A549 treated with Mapracorat at 1 μM for 4 hours (cell line): ENCODE measurements at places on chromosomes 16 and 17. TPM values are rescaled to one million over a fixed set of nuclear protein-coding genes. Genes with fewer than 3 reads are reported as not detected.

The SMTNL2 gene
- total RNA-seq: 0.15 to 0.97 TPM (median 0.36 TPM) in 5 replicates

The CHRNE gene
- total RNA-seq: 0.10 TPM in 1 of 5 replicates, not detected in the others

The NPIPA2 gene
- 0.78 to 2.5 TPM (median 1.8 TPM) in 5 replicates for total RNA-seq

The TLCD3B gene
- 0.11 to 0.49 TPM (median 0.31 TPM) in 5 replicates for total RNA-seq

The SLC16A6 gene
- total RNA-seq: 0.37 to 0.73 TPM (median 0.65 TPM) in 5 replicates

The CDH3 gene
- total RNA-seq: 0.16 to 0.41 TPM (median 0.24 TPM) in 5 replicates

The ZNF821 gene
- total RNA-seq: 3.1 to 5.3 TPM (median 4.1 TPM) in 5 replicates

The FNDC8 gene
- 0.10 to 0.28 TPM (median 0.10 TPM) in 3 of 5 replicates, not detected in the others for total RNA-seq

The LGALS9C gene
- total RNA-seq: not detected in 5 replicates

The SEZ6L2 gene
- 15.1 to 22.3 TPM (median 19.9 TPM) in 5 replicates for total RNA-seq

The ATXN2L gene
- total RNA-seq: 85.3 to 130 TPM (median 118 TPM) in 5 replicates

The TAT gene
- 0.04 to 0.05 TPM in 2 of 5 replicates, not detected in the others for total RNA-seq

The HS3ST2 gene
- total RNA-seq: not detected in 5 replicates

The PLA2G10 gene
- total RNA-seq: 0.24 to 0.65 TPM (median 0.31 TPM) in 5 replicates

The ADAD2 gene
- not detected in 5 replicates for total RNA-seq

The KRT39 gene
- total RNA-seq: not detected in 5 replicates

The FN3KRP gene
- 66.0 to 68.9 TPM (median 68.6 TPM) in 5 replicates for total RNA-seq

The C1QL1 gene
- total RNA-seq: 16.2 to 33.3 TPM (median 28.4 TPM) in 5 replicates

The FBXL19 gene
- total RNA-seq: 9.8 to 19.2 TPM (median 18.4 TPM) in 5 replicates

The RRAD gene
- 27.6 to 46.6 TPM (median 39.4 TPM) in 5 replicates for total RNA-seq

The MTMR4 gene
- total RNA-seq: 7.0 to 11.3 TPM (median 9.6 TPM) in 5 replicates

The SDR42E1 gene
- 0.81 to 1.9 TPM (median 1.1 TPM) in 5 replicates for total RNA-seq

The TMEM204 gene
- 0.17 to 0.20 TPM in 2 of 5 replicates, not detected in the others for total RNA-seq

The GRAP gene
- 0.20 to 0.50 TPM (median 0.29 TPM) in 5 replicates for total RNA-seq

The ABCA3 gene
- total RNA-seq: 14.5 to 21.9 TPM (median 20.1 TPM) in 5 replicates

The HBQ1 gene
- total RNA-seq: 4.6 to 8.2 TPM (median 7.1 TPM) in 5 replicates

The KCNJ2 gene
- total RNA-seq: 0.05 to 0.16 TPM (median 0.07 TPM) in 4 of 5 replicates, not detected in the other

The HSD11B2 gene
- total RNA-seq: 1.6 to 2.4 TPM (median 2.1 TPM) in 5 replicates

The ITGAD gene
- 0.05 to 0.16 TPM (median 0.07 TPM) in 3 of 5 replicates, not detected in the others for total RNA-seq

The ABCC11 gene
- 0.06 to 0.22 TPM (median 0.14 TPM) in 5 replicates for total RNA-seq

The SLFN12L gene
- 0.07 TPM in 1 of 5 replicates, not detected in the others for total RNA-seq

The GJC1 gene
- total RNA-seq: 24.2 to 32.0 TPM (median 27.0 TPM) in 5 replicates

The MYH2 gene
- not detected in 5 replicates for total RNA-seq
